ENCODE measurements at places on chromosomes 2 and 18.

GRCh38 chr2:208024091-208024490 lies 1.2 kb downstream of the PLEKHM3 start:
- DNase-seq, result no peak

- DNase-seq, result no peak
Measured at GRCh38 chr2:232892843-232893242, 22.8 kb downstream of the SNORC start.

- no peak for DNase-seq
Measured at GRCh38 chr18:40985436-40985835, 969.6 kb upstream of the PIK3C3 start.

GRCh38 chr2:9703701-9704221 lies 73.0 kb upstream of the YWHAQ start:
- no peak for DNase-seq

DNA sequence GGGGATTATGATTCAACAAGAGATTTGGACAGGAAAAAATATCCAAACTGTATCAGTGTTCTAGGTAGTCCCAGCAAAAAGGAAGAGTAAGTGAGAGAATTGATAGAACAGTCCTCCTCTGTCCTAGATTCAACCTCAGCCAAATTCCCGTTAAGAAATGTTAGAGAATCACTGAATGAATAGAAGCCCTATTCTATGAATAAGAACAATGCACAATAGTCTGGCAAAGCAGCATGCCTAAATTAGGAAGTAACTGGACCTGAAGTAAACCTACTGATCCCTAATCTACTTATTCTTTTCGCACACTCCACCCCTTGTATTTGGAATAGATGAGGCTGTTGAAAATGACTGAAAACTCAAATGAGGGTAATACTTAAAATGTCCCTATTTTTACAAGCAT lies 1665.5 kb downstream of the LRP1B start:
- no peak for DNase-seq

DNA sequence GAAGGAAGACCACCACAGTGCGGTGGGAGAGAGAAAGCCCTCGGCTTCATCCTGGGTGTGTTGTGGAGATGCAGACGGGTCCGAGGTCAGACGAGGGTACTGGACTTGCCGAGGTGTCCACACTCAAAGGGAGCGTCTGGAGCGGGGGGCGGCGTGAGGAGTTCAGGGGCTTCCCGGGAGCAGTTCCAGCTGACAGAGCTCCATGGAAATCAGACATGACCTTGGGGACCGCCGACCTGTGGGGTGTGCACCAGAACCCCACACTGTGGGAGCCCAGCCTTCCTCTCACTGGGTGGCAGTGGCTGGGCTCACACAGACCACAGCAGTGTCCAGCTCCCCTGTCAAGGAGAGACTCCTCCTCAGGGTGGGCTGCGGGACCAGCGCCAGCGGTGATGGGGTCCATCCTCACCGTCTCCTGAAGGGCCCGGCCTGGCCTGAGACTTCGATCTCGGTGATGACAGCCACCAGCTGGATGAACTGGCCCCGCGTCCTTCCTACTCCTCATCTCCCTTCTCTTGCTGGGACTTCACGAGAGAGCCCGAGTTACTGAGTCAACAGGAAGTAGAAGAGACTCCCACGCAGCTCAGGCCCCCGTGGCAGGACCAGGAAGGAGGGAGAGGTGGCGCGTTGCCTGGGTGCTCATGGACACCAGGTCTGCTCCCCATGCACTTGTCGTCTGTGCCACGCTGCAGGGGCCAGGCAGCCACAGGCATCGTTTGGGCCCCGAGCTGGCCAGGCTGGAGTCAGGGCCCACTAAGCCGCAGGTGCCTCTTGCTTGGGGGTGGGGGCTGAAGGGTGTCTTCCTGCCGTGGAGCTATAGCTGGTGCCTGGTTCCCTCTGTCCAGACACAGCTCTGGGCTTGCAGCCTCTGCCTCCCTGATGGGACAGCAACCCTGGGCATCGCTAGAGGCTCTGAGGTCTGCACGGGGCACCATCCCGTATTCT lies 101.9 kb upstream of the CTDP1 start:
- DNase-seq, result no peak

DNA sequence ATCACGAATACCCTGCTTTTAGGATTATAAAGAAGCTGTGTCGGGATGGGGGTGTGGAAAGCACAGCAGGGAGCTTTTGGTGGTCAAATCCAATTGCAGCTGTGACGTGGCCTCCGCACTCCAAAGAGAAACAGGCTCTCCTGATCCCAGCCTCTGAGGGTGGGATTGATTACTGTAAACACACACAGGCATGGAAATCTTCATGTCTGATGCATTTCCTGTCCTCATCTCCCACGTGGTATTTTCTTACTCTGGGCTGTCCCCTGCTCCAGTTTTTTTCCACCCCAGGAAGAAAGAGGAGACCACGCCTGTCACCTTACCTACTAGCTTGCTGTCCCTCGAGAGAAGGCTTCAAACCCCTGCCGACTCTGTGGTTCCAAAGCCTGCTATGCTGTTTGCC lies 22.7 kb downstream of the RNF152 start:
- DNase-seq, result no peak

GRCh38 chr18:79380816-79381806 lies 14.6 kb upstream of the NFATC1 start:
- DNase-seq, result peak; percentile 64

- no peak for DNase-seq
Measured at GRCh38 chr2:133360882-133361281, 207.4 kb downstream of the NCKAP5 start.

GRCh38 chr2:141035846-141036420 lies 1094.9 kb downstream of the LRP1B start:
- DNase-seq, result no peak

DNA sequence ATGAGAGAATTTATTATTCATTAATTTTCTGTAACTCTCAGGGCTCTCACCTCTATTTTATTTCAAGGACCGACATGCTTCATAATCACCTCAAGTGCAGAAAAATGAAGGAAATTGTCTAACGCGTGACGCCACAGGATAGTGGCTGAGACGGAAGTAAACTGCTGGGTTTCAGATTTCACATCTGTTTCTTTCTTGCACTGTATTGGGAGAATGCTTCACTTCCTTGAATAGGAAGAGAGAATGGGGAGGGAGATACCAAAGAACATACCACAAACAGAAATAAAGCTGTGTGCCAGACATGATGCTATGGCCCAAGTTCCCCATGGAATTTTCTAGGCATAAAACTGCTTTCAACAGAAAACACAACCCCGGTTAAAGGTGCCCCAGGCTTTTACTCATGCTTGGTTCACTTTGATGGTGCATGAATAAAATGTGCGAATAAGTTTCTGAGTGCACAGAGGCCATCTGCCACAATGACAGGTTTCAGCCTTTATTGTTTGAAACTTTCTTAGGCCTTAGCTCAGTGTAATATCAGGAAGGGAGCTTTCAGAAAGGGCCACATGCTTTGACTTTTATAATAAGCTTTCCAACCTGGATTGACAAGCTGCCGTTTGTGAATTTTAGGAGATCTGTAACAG lies 1116.4 kb downstream of the SOCS6 start:
- no peak for DNase-seq

DNA sequence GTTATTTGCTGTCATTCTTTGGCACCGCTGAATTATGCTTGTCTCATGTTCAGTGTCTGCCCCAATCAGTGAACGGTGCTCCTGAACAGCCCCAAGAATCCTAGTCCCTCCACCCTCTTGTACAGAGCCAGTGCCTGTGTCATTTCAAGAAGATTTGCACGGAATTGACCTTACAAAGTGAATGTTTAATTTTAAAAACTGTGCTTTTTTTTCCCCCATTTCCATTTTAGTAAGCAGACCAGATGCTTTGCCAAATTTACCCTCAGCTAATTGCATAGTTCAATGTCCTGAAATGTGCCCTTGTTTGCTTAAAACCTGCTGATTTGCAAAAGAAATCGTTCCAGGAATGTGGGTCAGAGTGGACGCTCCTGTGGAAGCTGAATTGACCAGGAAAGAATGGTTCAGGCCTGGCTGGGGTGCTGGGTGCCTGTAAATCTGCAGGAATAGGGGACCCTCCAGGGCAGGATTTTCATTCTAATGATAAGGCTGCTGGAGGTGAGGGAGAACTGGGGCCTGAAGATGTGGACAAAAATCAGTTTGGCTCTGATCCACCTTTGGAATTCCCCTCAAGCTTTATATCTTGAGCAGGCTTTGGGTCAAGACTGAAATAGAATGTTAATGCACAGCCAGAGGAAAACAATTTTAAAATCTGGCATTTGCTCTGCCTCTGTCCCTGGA lies 20.1 kb downstream of the TMEM17 start:
- no peak for DNase-seq

GRCh38 chr18:934518-935133 lies 30.0 kb downstream of the ADCYAP1 start:
- no peak for DNase-seq

DNA sequence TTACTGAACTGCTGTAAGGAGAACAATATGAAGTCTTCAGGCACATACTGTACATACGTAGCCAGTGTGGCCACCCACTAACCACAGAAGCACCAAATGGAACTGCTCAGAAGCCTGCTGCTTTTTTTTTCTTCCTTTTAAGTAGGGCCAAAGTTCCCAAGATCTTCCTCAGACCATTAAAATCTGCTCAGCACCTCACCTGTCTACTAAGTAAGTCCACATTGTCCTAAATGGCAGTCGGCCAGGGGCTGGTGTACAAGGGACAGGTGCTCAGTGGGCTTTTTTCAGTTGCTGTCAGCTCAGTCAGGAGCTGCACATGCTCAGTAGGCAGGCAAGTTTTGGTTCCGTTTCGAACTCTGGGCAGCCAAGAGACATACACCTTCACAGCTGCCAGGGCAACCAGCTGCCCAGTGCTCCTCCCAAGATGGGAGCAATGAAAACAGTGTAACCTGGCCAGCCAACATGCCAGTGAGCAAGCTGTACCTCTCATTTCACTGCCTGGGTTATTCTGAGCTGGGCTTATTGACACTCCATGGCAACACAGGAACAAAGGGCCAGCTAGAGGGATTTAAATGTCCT lies 86.1 kb downstream of the ACVR1 start:
- no peak for DNase-seq

- no peak for DNase-seq
Measured at GRCh38 chr2:112304298-112304941, 29.0 kb downstream of the ZC3H6 start.

- no peak for DNase-seq
Measured at GRCh38 chr2:222714361-222715241, 43.1 kb downstream of the MOGAT1 start.

DNA sequence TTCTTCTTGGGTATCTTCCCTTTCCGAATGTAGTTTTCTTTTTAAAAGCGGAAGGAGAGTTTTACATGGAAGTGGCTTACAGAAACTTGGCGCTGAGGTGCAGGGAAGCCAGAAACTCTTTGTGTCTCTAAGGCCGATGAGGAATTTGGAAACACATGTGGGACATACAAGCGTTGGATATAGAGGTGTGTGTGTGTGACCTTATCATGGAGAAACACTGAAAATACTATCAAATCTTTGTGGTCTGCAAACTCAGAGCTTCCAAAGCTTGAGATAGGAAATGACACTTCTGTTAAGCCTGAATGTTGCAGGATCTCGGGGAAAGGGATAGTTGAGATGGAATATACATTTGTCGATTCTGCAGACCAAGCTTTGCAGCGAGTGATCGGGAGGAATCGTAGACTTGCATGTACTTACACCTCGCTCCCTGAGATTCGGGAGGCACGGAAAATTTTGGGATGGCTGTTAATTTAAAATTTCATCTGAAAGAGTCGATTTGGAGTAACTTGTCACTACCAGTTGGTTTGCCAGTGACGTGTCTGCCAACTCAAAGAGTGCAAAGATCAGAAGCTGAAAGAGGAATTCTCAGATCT lies 1.0 kb downstream of the NAB1 start:
- no peak for DNase-seq

Measured in stimulated activated CD4-positive, alpha-beta T cell treated with anti-CD3 and anti-CD28 coated beads, Interleukin-1b, Interleukin-23, amount 100 ng/mL, for 48 hours (primary cell).